ENCODE measurements at places on chromosomes 11 and 22. TPM values are rescaled to one million over a fixed set of nuclear protein-coding genes. Genes with fewer than 3 reads are reported as not detected.

GRCh38 chr11:3859373-3859881, 4.0 kb downstream of the STIM1 start:
- H3K27me3 ChIP-seq = no peaks in the 10 kb centered on the region
- H3K4me1 ChIP-seq = peaks cover 46% of the 10 kb centered on the region
- no peak for DNase-seq
- H3K4me3 ChIP-seq = no peak overlapping the region

- H3K36me3 ChIP-seq = no peaks in the 10 kb centered on the region
- no peaks in the 10 kb centered on the region for H3K27me3 ChIP-seq
- no peak for DNase-seq
These were observed 79.0 kb downstream of the LARGE2 start for GRCh38 chr11:46001448-46001914.

DNA sequence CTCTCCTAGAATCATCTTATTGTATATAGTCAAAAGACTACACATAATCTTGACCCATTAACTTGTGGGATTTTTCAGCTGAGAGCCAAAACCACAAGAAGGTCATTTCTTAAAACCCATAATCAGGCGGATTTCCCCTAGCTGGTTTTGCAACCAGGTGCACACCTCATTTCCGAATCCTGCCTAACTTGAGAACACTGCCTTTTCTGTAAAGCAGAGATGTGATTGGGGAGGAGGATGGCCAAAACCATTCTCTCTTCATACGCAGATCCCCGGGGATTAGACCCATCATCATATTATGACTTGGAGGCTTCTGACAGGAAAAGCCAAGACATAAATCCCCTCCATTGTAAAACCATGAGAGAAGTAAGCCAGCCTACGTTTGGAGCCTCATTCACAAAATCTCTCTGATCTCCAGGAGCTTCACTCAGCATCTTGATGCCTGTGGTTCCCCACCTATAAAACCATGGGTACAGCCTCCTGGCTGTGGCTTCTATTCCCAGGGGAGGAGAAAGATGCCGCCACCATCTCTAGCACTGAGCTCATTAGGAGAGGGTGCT, 191.3 kb downstream of the KIF18A start:
- DNase-seq = no peak
- H3K27me3 ChIP-seq = no peaks in the 10 kb centered on the region
- H3K4me1 ChIP-seq = no peaks in the 10 kb centered on the region
- no peak overlapping the region for H3K27ac ChIP-seq
- no peaks in the 10 kb centered on the region for H3K36me3 ChIP-seq

DNA sequence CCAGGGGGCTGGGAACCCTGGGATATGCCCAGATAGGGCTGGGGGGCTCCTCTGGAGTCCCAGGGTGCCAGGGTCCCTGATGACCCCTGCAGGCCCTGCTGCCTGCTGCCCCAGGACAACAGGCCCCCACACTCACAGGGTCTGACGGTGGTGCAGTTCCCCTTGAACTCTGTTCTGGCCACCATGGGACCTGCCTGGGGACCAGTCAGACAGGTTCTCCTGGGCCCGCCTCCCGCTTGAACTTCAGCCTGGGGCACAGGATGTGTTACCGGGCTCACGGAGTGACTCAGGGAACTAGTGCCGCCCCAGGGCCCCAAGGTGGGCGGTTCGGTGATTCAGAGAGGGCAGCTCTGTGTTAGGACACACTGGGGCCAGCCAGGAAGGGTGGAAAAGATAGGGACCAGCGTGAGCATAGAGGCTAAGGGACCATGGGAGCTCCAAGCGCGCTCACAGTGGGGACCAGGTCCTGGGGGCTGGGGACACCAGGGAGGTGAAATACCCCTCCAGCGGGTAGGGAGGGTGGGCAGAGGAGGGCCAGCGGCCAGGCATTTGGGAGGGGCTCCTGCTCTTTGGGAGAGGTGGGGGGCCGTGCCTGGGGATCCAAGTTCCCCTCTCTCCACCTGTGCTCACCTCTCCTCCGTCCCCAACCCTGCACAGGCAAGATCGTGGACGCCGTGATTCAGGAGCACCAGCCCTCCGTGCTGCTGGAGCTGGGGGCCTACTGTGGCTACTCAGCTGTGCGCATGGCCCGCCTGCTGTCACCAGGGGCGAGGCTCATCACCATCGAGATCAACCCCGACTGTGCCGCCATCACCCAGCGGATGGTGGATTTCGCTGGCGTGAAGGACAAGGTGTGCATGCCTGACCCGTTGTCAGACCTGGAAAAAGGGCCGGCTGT, 21.5 kb upstream of the TXNRD2 start:
- H3K36me3 ChIP-seq = peaks cover 4% of the 10 kb centered on the region
- H3K27me3 ChIP-seq = no peaks in the 10 kb centered on the region
- peaks cover 42% of the 10 kb centered on the region for H3K4me1 ChIP-seq
- peak overlapping the region; percentile 39 for H3K27ac ChIP-seq
- no peak overlapping the region for H3K4me3 ChIP-seq

DNA sequence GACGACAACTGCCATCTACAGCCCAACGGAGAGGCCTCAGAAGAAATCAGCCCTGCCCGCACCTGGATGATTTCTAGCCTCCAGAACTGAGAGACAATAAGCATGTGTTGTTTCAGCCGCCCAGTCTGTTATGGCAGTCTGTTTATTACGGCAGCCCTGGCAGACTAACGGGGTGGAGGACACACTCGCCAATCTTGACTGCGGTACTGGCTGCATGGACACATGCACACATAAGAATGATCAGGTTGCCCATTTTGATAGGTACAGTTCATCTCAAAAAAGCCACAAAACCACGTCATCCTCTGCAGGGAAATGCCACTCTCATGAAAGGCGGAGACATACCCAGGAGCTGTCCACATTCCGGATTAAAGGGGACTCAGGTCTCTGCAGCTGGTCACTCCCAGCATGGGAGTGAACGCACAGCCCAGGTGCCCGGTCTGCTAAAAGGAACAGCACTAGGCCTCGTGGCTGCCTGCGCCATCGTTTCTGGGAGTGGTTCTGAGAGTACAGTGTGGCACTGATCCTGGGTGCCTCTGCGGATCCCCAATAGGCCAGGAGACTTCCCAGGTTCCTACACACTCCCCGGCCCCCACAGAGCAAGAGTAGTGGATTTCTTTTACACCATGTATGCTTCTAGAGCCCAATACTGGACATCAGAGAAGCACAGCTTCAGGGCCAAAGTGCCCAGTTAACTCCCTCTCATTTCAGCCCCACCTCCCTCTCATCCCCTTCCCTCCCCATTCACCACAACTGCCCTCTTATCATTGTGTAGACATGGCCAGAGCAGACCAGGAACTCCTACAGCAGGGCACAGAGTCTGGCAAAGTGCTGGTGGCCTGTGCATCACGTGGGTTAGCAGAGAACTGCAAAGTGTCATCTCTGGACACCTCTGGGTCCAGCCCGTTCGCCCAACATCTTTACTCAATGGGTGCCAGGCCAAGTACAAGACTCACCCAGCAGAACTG, 11.7 kb upstream of the COMT start:
- no peak overlapping the region for H3K27ac ChIP-seq
- no peaks in the 10 kb centered on the region for H3K27me3 ChIP-seq
- no peak overlapping the region for H3K4me3 ChIP-seq

GRCh38 chr11:33515347-33515746, 185.3 kb downstream of the C11orf91 start:
- H3K36me3 ChIP-seq = no peaks in the 10 kb centered on the region
- H3K27me3 ChIP-seq = no peaks in the 10 kb centered on the region
- no peak overlapping the region for H3K4me3 ChIP-seq
- H3K4me1 ChIP-seq = no peaks in the 10 kb centered on the region
- no peak overlapping the region for H3K27ac ChIP-seq

SCUBE1 gene
- 0.33 TPM for total RNA-seq

TSPO gene
- total RNA-seq = 132 TPM

Measured in sigmoid colon (tissue), 7 donors.